ENCODE measurements at places on chromosomes 1 and 21. TPM values are rescaled to one million over a fixed set of nuclear protein-coding genes. Genes with fewer than 3 reads are reported as not detected.

C8A gene
- not detected for total RNA-seq

TRIM33 gene
- total RNA-seq = 76.0 TPM

TRABD2B gene
- under 0.01 TPM for total RNA-seq

CFAP74 gene
- 0.25 TPM for total RNA-seq

EPHA2 gene
- 1.7 TPM for total RNA-seq

C1orf50 gene
- total RNA-seq = 11.1 TPM

SELENOF gene
- total RNA-seq = 84.6 TPM
